Suppressor macrophage treated with lipopolysaccharide for 1 hour (primary cell): ENCODE measurements at places on chromosomes 2 and 18.

GRCh38 chr2:132441051-132441450 lies 24.4 kb downstream of the GPR39 start:
- DNase-seq: no peak

GRCh38 chr18:5518899-5519371 lies 24.9 kb downstream of the EPB41L3 start:
- DNase-seq: no peak

DNA sequence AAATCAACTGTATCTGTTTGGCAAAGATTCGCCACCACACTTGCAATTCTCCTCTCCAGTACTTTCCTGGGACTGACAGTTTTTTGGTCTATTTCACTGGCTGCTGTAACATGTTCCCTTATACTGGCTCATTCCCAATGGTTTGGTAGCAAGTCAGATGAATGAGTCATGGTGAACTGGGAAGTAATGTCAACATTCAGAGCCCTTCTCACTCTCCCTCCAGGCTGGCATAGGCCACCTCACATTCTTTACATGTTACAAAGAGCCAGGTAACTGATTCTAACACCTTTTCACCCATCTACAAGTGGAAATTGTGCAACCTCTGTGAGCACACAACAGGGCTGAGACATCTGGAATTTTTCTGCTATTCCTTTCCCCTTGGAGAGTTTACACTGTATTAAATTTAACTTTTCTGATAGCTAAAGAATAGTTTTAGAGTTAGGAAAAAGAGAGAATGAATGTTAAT lies 111.3 kb upstream of the TLK1 start:
- peak; percentile 68 for DNase-seq

DNA sequence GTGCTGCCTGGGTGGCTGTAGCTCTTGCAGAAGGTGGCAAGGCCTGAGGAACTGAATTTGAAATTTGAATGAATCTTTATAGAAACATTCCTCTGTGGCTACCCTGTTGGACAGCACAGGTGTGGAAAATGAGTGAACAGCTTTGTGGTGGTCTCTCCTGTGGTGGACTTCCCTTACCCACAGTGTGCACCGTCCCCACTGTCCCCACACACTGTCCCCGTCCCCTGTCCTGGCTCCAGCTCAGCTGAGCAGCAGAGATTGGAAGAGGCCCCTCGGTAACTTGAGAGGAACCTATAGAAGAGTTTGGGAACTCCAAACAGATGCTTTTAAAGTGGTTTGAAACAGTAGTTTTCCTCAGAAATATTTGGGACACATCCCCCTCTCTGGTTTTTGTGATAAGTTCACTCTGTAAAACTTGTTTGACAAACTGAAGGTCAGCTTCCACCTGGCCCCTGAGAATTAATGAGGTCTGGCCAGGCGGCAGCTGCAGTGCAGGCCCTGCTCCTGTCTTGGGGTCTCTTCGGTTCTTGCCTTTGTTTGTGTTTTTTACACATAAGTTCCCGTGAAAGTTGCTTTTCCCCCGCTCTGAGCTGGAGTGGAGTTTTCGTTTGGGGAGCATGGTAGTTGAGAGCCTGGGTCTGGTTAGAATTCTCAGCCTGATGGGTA lies 63.2 kb downstream of the ASAP2 start:
- no peak for DNase-seq

DNA sequence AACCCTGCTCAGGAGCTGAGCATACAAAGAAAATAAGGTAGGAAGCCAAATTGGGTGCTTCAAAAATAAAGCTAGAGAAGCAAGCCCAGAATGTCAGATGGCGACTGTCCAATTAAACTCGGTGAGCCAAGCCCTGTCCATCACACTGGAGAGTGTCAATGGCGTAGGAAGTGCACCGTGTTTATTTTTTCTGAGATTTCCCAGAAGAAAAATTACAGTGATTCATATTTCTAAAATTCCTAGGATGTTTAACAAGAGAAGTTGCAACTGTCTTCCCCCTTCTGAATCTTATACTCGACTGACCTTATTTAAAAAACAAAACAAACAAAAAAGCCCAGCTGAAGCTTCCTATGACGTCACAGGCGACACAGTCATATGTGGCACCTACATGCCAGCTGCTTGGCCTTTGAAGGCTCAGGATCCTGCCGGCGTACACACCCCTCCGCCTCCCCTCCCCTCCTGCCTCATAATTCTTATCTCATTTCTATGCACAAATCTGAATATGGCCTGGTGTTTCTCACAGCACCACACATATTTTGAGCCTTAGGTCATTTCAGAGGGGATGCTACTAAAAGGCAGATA lies 60.8 kb downstream of the MBP start:
- DNase-seq: peak; percentile 67

DNA sequence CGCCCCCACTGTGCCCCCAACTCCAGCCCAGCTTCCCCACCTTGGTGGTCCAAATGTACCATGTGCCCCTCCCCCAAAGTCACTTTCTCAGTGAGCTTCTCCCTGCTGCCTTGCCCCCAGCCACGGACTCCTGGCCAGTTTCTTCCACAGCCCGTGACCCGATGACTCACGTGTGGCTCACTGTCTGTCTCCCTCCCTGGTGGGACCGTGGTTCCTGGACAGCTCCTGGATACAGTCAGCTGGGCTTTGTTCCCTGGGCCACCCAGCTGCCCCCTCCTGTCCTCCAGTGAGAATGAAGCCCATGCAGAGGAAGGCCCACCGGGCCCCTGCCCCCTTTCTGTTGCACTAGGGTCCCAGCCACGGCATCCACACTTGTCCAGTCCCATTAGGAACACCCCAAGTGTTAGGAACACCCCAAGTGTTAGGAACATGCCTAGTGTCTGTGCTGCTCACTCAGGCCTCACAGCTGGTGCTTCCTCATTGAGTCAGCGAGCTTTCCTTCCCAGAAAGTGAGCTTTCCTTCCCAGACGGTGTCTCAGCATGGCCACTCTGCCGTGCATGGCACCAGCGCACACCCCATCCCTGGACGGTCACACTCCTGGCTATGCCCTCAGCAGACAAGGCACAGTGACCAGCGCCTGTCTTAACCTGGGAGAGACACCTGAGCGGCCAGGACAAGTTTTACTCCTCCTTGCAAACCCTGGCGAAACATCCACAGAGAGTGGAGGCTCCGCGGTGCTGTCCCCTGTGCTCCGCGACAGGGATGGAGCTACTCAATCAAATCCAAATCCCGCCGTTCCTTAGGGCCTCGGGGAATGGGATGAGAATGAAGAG lies 44.8 kb upstream of the CTDP1 start:
- peak; percentile 40 for DNase-seq

- no peak for DNase-seq
Observed at GRCh38 chr2:10957391-10957790, 45.7 kb downstream of the KCNF1 start.

DNA sequence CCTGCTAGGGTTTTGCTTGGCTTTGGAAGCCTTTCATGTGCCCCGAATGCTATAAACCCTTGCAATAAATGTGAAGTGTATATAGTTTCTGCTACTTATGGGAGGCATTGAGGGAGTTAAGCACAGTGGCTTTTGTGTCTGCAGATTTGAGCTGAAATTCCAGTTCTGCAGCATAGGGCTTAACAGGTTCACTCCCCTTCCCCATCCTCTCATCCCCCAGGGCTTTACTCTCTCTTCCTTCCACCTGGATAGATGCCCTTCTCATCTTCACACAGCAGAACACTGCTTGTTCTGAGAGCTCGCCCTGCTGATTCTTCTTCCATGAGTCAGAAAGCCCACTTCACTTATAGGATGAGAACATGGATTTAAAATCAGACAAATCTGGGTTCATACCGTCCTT lies 37.2 kb downstream of the SOX11 start:
- DNase-seq: no peak

- no peak for DNase-seq
Observed at GRCh38 chr2:30233271-30234009, 2.1 kb downstream of the LBH start.

- DNase-seq: no peak
Observed at GRCh38 chr2:232795920-232796319, 19.6 kb upstream of the KCNJ13 start.

- DNase-seq: no peak
Observed at GRCh38 chr2:187962538-187962937, 329.1 kb upstream of the GULP1 start.

DNA sequence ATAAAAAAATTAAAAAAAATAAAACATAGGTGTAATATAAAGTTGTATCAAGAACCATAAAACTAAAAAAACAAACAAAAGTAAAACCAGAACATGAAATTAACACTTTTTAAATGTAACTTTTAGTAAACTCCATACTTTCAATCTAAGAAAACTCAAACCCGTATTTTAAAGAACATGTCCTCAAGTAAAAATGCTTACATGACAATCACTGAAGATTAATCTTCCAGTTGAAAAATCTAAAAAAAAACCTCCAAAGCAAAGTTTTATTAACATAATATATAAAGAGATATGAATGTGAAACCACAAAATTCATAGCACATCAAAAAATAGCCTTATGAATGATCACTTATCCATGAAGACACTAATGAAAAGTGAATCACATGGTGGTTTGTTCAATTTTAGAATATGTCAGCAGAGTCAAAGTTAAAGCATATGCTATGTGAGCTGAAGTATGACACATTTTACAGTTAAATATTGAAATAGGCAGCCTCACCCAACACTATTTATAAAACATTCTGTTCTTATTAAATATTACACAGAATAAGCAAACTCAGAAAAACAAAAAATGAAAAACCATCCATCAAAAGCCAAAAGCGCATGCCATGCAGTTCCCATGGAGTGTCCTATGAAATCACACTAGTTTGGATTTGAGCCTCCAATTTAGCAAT lies 23.1 kb upstream of the CHAC2 start:
- DNase-seq: no peak

- no peak for DNase-seq
Observed at GRCh38 chr2:111031546-111032478, 88.9 kb upstream of the BCL2L11 start.

- no peak for DNase-seq
Observed at GRCh38 chr2:219314804-219315468, 5.7 kb upstream of the PTPRN start.

DNA sequence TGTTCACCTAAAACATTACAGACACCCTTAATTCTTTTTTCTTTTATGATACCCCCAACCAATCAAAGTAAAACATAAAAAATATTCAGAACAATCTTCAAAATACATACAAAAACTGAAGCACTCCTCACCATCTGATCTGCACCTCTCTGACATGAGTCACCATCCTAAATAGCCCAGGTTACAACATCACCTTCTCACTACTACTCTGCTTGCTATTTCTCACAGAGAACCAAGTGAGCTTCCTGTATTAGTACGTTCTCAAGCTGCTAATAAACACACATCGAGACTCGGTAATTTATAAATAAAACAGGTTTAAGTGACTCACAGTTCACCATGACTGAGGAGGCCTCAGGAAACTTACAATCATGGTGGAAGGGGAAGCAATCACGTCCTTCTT lies 183.5 kb downstream of the CBLN2 start:
- no peak for DNase-seq

GRCh38 chr2:186751790-186752189 lies 57.9 kb downstream of the FAM171B start:
- no peak for DNase-seq

- DNase-seq: no peak
Observed at GRCh38 chr18:9685615-9685890, 22.5 kb upstream of the RAB31 start.

DNA sequence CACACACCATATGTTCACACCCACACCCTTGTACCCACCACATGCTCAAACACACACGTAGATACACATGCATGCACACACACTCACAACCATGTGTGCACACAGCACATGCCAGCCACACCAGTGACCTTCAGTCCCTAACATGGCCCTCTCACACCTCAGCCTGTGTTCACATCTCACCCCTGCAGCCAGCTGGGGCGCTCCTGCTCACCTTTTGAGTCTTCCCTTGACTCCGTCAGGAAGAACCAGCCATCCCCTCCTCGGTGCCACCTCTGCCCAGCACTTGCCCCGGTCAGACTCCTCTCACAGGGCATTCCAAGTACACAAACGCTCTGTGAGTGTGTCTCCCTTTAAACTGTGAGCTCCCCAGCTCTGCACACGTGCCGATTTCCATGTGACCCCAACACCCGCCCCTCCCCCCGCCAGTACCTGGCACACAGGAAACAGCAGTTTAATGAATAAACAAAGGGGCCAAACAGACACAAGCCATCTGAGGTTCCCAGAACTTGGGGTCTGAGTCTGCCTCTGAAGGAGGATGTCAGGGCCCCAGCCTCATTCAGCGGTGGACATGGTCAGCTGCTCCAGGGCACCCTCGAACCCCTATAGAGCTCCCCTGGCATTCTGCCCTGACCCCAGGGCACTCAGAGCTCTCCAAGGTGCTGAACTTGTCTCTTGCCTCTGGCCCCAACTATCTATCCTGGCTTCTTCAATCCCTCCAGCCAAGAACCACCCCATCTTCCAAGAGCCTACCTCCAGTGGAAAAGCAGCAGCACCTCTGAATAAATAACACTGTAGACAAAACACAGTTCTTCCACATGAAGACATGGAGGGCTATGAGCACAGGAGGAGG lies 252.9 kb downstream of the ATAD2B start:
- DNase-seq: peak; percentile 53

DNA sequence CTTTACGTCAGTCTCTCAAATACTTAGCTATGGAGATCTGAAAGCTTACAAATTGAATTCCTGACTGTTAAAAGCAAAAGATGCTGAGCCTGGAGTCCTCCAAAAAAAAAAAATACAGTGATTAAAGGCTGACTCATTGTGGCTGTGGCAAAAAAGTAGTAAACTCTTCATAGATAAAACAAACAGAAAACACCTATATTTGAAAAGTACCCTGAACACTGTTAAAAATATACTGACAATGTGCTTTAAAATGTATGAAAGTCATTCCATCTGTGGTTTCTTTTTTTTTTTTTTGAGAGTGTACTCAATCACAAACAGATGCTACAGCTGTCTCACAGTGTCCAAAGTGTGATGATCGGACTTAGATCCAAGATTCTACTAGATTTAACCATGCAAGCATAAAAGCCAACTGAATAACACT lies 267.6 kb upstream of the CYP26B1 start:
- DNase-seq: no peak

DNA sequence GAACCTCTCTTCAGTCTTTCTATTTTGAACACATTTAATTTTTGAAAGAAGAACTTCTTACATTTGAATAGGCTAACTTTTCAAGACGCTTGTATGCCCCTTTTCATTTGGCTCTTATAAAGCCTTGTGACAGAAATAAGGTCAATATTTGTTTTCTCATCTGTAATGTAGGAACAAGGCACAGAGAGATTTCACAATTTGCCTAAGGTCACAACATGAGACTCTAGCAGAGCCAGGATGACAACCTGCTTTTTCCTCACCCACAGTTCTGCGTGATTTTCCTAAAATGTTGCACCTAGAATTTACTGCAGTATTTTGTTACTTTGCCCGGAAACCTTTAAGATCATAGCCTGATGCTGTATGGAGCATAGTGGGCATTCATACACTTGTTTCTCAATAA lies 67.4 kb downstream of the TXNL1 start:
- DNase-seq: peak; percentile 30

- DNase-seq: no peak
Observed at GRCh38 chr18:63470751-63471150, 6.0 kb upstream of the SERPINB5 start.

GRCh38 chr18:28588884-28589549 lies 412.1 kb upstream of the CDH2 start:
- no peak for DNase-seq

GRCh38 chr18:75088021-75088506 lies 120.9 kb downstream of the PTGR3 start:
- no peak for DNase-seq

GRCh38 chr2:46179037-46179621 lies 118.1 kb upstream of the EPAS1 start:
- peak; percentile 31 for DNase-seq
